ENCODE measurements at places on chromosomes 5 and 9.

- DNase-seq = no peak
Observed at GRCh38 chr5:173175523-173175922, 31.2 kb downstream of the BNIP1 start.

DNA sequence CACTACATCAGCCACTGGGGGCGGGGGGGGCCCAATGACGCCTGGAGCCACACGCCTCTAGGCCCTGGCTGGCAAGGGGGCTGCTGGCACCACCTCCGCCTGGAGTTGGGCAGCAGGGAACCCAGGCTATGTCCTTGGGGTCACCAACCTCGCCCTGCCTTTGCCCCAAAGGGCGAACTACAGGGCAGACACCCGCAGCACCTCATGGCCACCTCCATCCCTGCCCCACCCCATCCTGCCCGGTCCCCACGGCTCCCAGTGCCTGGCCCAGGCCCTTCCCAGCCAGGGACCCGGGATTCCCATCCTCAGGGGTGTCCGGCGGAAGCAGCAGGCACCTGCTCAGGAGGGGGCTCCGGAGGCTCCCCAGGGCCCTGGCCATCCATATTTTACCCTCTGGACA is 37.0 kb downstream of the NACC2 start:
- DNase-seq = no peak

- DNase-seq = no peak
Observed at GRCh38 chr5:4387290-4387689, 752.8 kb upstream of the ADAMTS16 start.

DNA sequence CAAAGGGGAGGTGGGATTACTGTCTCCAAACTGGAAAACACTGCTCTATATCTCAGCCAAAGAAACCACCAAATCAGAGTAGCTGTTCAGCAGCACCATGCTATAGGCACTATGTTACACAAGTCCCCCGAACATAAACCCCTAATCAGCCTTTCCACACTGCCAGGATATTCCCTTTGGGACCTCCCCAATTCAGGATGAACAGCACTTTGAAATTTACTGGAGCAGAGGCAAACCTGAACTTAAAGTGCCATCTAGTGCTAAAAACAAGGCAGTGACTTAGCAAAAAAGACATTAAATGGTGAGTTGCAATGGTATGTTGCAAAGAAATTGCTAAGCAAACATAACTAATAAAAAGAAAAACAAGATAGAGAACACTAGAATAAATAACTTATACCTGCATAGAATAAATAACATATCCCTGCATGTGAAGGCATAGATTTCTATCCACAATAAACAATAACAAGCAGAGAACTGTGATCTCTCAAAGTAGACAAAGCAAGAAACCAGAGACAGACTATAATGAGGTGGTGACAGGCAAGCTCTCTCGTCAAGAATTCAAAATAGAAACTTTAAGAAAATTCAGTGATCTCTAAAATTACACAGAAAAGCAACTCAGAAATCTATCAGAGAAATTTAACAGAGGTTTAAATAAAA is 584.4 kb upstream of the ACO1 start:
- DNase-seq = no peak

- no peak for DNase-seq
Observed at GRCh38 chr5:107736638-107737037, 65.9 kb upstream of the EFNA5 start.

DNA sequence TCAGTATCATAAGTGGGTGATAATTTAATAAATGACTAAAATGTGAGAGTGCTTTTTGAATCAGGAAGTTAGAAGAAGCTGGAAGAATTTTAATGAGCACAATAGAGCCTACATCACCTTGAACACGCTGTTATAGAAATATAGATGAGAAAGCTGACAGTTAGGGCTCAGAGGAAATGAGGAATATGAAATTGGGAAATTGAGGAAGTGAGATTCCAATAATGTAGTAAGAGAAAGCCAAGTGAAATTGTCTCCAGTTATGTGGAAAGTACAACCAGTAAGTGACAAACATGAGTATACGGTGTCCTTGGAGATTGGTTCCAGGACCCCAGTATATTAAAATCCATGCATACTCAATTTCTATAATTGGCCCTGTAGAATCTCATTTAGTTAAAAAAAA is 235.9 kb upstream of the FAM174A start:
- no peak for DNase-seq

DNA sequence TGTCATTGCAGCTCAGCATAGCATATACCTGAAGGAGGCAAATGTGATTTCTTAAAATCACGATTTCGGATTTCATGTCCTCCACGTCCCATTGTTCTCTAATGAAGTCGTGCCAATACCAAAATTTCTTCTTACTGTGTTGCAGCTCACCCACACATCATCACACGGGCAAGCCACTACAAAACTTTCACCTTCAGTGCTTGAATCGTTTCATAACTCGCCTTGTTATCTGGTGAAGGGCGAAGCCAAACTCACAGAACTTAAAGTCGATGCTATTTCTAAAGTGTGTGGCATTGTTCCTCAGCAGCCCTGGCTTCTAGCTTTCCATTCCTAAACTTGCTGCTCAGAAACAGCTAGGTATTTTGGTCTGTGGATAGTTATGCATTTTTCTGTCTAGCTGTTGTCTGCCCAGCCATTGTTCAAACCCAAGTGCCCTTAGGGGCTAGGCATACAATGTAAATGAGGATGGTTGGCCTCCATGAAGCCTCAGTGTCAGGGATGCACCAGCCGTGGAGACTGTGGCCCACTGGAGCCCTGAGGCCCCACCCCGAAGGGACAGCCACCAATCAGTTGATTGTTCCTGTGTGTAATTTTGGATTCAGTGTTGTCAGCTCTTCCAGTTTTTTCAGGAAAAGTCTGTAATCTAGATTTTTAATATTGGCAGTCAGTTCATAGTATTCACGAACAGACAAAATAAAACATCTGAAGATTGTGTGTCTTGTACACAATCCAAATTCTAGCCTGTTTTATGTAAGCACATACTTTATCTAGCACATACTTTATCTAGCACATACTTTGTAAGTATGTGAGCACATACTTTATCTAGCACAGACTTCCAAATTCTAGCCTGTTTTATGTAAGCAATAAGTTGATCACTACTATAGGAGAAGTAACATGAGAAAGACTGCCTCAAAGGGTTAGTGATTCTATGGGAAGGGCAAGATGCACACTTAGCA is 112.8 kb downstream of the DAPK1 start:
- DNase-seq = no peak

DNA sequence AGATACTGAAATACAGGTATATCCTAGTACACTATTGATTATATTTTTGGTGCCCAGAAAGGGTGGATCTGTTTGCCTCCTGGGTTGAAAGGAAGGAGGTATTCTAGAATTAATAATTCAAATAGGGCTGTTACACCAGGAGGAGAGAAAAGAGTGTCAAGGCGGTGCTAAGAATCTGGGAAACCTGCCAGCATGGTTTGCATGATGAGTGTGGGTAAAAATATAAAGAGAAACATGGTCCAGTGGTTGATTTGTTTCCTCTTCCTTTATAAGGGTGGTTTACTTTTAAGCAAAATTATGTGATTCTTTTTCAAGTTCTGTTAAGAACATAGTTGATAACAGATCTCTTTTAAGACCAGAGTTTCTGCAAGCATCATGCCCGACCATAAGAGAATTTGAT is 69.4 kb upstream of the NFIB start:
- no peak for DNase-seq

- DNase-seq = no peak
Observed at GRCh38 chr5:45225571-45226031, 416.9 kb downstream of the MRPS30 start.

DNA sequence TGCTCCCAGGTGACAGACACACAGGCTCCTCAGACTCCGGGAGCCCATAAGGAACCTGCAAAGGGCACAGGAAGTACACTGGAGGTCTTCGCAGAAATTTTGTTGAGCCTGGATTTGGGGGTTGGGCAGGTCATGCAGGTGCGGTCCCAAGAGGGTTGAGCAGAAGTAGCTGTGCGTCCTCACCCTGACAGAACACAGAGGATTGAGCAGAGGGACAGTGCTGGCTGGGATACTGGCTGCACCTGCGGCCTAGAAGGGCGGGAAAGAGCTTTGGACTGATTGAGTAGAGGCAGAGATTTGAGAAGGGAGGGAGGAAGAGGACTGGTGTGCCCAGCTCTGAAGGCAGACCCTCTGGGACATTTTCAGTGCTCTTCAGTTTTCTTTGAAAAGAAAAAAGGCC is 65.4 kb downstream of the PTPDC1 start:
- DNase-seq = no peak

DNA sequence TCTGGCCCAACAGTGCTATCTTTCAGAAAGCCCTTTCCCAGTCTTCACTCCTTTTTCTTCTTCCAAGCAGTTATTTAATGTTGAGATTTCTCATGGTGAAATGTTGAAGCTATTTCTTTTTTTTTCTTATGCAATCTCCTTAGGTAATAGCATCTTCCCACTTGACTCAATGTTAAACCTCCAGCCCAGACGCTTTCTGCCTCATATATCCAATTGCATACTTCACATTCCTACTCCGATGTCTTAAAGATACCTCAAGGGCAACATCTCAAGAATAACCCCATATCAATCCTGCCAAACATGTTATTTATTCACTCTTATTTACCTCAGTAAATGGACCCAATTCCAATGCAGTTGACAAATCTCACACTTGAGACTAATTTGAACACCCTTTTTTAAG is 187.3 kb downstream of the CDH12 start:
- DNase-seq = no peak

DNA sequence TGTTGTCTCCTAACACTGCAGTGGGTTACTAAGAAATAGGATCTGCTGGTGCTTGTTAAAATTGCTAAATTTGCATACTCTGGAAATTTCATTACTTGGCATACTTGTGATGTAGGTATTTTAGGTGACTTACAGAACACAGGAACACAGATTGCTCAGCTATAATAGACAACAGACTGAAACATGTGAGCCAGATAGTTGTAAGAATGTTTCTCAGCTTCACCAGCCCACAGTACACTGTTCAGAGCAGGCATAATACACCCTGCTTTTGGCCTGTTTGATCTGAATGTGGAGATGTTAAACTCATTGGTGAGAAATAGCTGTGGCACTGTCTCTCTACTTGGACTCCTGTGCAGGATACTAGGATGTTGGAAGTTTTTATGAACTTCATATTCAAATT is 275.7 kb downstream of the CSNK1G3 start:
- no peak for DNase-seq

GRCh38 chr5:160133071-160133917 is 14.0 kb upstream of the PWWP2A start:
- no peak for DNase-seq

GRCh38 chr5:6088706-6089105 is 289.6 kb downstream of the MED10 start:
- DNase-seq = no peak

- DNase-seq = peak; percentile 27
Observed at GRCh38 chr9:122904466-122904822, 715 bp downstream of the RC3H2 start.

- DNase-seq = no peak
Observed at GRCh38 chr5:51225789-51226742, 157.2 kb upstream of the ISL1 start.

GRCh38 chr5:44266882-44267576 is 122.2 kb downstream of the FGF10 start:
- DNase-seq = no peak

DNA sequence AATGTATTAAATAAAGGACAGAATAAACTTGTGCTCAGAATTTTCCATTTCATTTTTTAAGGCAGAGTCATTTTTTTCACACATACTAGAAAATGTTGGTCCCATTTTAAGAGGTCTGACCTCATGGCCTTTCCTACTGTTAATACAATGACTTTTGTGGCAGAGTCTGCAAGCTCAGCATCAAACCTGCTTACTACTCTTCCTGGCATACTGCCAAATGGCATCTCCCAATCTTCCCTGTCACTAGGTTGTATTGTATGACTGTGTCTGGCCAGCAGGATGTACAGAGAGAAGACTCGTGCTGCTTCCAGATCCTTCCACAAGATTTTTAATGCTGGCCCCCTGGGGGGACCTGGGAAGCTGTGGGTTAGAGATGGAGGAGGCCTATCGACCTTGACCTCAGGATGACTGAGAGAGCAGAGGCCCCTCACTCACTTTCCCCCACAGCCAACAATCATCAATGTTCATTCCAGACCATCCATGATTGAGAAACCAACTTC is 64.7 kb downstream of the BARX1 start:
- DNase-seq = no peak

DNA sequence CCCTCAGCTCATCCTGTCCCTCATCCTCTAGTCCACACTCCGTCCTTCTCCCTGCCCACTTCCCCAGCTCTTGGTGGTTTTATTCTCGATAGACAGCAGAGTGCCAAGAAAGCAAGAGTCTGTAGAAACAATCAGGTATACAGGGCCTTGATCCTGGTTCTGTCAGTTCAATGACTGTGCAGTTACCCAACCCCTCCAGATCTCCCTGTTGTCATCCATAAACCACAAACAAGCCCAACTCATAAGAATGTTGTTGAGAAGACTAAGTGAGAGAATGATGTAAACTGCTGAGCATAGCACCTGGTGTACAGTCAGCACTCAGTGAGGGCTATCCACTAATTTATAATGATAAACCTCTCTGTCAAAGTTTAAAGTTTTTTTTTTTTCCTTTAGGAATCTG is 31.3 kb downstream of the ISL1 start:
- DNase-seq = no peak

GRCh38 chr9:114621975-114622609 is 11.0 kb downstream of the TMEM268 start:
- no peak for DNase-seq

GRCh38 chr5:113167985-113168384 is 191.4 kb downstream of the DCP2 start:
- no peak for DNase-seq

- DNase-seq = no peak
Observed at GRCh38 chr9:70816316-70816715, 305.1 kb downstream of the TRPM3 start.

DNA sequence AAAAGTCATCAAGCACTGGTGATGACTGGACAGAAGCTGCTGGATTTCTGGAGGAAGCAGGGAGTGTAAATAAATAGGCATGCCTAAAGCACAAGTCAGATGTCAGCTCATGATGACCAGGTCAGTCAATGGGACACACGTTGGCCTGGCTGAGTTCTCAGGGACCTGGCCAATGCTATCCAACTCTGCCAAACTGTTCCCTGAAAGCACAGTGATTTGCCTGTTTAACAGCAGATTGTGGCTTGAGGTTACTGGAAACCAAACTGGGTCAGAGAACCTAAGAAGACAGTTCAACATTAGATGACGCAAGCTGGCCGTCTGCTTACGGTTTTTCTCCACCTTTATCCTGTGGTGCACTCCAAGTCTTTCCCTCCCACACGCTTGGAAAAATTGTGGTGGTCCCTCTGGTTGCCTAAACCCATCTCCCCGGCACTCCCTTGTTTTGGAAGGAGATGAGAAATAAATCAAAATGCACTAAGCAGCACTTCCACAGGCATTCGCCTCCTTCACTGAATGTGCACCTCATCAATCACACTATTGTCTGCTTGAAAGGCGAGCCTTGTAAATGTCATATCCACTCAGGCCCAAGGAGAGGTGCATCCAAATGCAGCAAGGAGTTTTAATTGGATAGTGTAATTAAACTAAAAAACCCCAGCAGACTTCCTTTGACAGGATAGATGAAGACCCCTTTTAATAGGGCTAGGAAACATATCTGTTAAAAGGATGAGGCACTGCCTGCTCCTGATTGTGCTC is 199.4 kb downstream of the GAPVD1 start:
- DNase-seq = no peak
